ENCODE measurements at places on chromosomes 4 and X. TPM values are rescaled to one million over a fixed set of nuclear protein-coding genes. Genes with fewer than 3 reads are reported as not detected.

- peak; percentile 3 for DNase-seq
Observed at GRCh38 chr4:114519368-114519767, 79.2 kb upstream of the UGT8 start.

GRCh38 chr4:45910511-45910910 is 213.3 kb downstream of the GABRG1 start:
- DNase-seq: no peak

The HPGD gene
- total RNA-seq: 0.45 TPM

DNA sequence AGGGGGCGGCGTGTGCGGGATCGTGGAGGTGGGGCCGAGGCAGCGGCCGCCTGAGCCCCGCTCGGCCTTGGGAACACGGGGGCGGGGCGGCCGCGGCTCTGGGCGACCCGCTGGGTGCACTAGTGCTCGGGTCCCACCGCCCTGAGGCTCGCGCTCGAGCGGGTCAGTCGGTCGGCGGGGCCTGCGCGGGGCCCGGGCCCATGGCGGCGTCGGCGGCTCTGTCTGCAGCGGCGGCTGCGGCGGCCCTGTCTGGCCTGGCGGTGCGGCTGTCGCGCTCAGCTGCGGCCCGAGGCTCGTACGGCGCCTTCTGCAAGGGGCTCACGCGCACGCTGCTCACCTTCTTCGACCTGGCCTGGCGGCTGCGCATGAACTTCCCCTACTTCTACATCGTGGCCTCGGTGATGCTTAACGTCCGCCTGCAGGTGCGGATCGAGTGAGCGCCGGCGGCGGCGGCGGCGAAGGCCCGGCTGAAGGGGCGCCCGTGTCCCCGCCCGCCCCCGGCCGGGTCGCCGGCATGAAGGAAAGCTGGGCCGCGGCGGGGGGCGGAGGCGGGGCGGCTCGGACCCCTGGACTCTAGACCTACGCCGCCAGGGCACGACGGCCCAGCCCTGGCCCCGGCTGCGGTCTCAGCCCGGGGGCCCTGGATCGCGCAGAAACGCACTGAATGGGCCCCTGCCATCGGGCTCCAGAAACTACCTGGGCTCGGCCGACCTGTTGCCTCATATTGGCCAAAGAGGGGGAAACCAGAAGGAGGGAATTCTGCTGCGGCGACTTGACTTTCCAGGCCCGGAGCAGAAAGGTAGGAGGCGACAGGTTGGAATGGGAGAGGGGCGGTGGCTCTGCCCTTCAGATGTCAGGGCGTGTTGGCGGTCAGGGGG is at the start of gene SMIM10L2A:
TSS of gene SMIM10L2A (plus strand) at position 13 of the 878 bp plus-strand sequence. CDS start at position 201, 188 bp downstream.
- no peak for DNase-seq

The NPNT gene
- 13.2 TPM for total RNA-seq

The GLUD2 gene
- total RNA-seq: 0.36 TPM

The FRAS1 gene
- total RNA-seq: 21.0 TPM

DNA sequence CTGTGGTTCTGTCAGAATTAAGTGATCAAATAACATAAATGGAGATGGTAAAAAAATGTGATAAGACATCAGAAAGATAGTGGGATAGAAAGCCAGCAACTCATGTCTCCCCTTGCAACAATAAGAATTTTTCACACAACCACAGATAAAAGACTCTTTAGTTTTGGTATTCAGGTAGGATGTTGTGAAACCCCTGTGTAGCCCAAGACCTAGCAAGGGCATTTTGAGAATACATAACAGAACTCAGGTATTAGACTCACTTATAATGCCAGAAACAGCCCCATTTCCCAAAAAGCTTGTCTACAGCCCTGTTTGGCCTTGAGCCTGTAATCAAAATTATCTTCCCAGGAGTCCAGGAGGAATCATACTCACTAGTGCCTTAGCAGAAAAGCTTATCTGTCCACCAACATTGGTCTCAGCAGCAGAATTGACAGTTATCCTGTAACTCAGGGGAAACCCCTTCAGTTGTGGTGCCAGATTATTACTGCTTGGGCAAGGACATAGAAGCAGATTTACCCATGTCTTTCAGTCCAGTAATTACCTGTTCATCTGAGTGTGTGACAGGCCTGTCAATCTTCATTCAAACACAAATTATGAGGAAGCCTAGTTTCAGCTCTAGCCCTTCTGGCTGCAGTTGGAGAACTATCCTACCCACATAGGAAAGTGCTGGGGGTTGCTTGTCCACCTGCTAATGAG is 41.0 kb upstream of the UGT2B17 start:
- no peak for DNase-seq
